ENCODE measurements at places on chromosomes 12 and 14. TPM values are rescaled to one million over a fixed set of nuclear protein-coding genes. Genes with fewer than 3 reads are reported as not detected.

DNA sequence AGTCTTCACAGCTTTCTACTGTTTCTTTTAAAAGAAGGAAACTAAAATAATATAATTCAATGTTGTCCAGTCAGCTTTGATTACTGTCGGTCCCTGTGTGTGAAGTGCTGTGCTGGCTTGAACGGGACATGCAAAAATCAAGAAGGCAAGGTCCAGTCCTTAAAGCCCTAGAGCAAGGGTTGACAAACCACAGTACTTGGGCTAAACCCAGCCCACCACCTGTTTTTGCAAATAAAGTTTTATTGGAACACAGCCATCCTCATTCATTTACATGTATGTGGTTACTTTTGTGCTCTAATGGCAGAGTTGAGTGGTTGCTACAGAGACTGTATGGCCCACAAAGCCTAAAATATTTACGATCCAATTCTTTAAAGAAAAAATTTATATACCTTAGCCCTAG lies 41.2 kb upstream of the TCL1B start:
- H3K36me3 ChIP-seq, result no peaks in the 10 kb centered on the region
- DNase-seq, result no peak
- no peak overlapping the region for H3K27ac ChIP-seq
- no peak overlapping the region for H3K4me3 ChIP-seq
- H3K4me1 ChIP-seq, result no peaks in the 10 kb centered on the region

- no peak overlapping the region for H3K4me3 ChIP-seq
- DNase-seq, result no peak
- H3K27ac ChIP-seq, result no peak overlapping the region
- peaks cover 11% of the 10 kb centered on the region for H3K4me1 ChIP-seq
- no peaks in the 10 kb centered on the region for H3K27me3 ChIP-seq
These were observed 25.5 kb downstream of the YEATS4 start for GRCh38 chr12:69385038-69385437.

DNA sequence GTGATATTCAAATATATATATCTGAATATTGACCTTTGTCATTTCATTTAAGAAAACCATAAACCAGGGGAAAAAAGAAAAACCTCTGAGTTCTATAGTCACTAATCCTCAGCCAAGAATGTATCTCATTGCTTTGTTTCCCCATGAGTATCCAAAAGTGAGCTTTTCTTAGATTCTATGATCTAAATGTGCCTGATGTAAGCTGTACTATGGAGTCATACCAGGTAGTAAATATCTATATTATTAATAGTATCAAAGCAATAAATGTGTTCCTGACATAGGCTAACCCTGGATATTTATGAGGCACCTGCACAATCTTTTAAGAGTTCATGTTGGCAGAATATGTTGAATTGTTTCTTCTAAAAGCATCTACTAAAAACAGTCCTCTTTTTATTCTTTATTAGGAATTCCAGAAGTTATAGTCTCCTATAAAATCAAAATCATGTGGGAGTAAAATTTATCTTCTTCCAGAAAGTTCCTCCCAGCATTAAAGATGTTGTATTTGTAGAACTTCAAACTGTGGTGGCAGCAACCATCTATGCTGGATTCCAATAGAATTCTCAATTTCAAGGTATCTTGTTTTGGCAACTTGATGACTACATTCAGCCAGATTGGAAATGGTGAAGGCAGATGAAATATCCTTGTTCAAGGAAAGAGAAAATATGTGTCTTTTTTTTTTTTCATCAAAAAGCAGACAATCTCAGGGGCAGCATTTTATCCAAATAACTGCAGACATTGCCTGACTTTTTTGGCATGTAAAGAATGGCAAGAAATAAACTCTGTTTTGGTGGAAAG lies 139.7 kb upstream of the RASSF8 start:
- no peak overlapping the region for H3K4me3 ChIP-seq
- peaks cover 11% of the 10 kb centered on the region for H3K4me1 ChIP-seq
- no peaks in the 10 kb centered on the region for H3K36me3 ChIP-seq
- H3K27ac ChIP-seq, result no peak overlapping the region

The CTSG gene
- not detected for total RNA-seq

DNA sequence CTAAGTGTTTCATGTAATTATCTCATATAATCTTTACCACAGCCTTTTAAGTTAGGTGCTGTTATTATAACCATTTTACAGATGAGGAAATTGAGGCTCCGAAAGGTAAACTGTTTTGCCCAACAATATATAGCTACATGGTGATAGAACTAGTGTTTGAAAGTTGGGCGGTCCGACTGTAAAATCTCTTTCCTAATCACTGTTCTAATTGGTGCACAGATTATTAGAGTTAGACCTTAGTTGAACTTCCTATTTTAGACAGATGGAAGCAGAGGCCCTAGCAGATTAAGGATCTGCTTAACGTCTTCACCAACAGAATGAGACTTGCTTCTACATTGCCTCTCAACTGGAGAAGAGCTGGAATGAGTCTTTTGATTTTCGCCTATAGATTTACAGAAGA lies 30.0 kb upstream of the DUSP6 start:
- H3K4me1 ChIP-seq, result peaks cover 37% of the 10 kb centered on the region
- no peaks in the 10 kb centered on the region for H3K27me3 ChIP-seq
- no peak overlapping the region for H3K27ac ChIP-seq
- H3K36me3 ChIP-seq, result no peaks in the 10 kb centered on the region

DNA sequence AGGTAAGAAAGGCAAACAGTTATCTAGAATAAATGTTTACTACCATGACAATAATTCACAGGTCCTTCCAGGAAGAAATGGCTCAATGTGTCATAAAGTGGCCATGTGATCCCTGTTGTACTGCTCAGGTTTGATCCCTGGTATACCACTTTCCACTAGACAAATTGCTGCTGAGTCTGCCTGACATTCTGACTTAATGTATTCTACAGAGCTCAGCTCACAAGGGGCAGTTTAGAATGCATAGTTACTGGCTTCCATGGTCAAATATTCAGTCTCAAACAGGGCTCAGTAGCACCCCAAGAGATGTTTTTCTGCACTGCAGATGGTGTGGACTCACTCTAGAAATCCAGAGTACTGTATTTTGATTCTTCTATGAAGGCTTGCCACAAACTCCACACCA lies 21.8 kb downstream of the TSHR start:
- no peak overlapping the region for H3K27ac ChIP-seq
- no peaks in the 10 kb centered on the region for H3K4me1 ChIP-seq
- no peak overlapping the region for H3K4me3 ChIP-seq
- no peaks in the 10 kb centered on the region for H3K36me3 ChIP-seq

The KRT71 gene
- not detected for total RNA-seq

The NPFF gene
- not detected for total RNA-seq

DNA sequence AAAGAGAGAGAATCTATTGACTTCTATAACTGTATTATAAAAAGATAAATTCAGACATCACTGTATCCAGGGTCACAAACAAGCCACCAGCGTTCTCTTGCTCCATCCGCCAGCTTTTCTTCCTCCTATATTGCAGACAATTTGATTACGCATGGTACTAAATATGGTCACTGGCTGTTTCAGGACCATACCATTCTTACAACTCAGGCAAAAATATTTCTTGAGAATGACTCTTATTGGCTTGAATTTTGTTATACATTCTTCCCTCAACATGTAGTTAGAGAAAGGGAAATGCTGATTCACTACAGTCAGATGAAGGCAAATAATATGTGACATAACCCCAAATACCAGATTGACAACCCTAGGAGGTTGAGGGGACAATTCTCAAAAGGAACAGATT lies 101.3 kb downstream of the SLC6A15 start:
- no peak overlapping the region for H3K27ac ChIP-seq
- no peaks in the 10 kb centered on the region for H3K27me3 ChIP-seq
- H3K4me1 ChIP-seq, result no peaks in the 10 kb centered on the region
- DNase-seq, result no peak

The AICDA gene
- total RNA-seq, result not detected

- H3K27ac ChIP-seq, result no peak overlapping the region
- DNase-seq, result no peak
- H3K4me3 ChIP-seq, result no peak overlapping the region
These were observed 264.4 kb downstream of the DPF3 start for GRCh38 chr14:72629534-72629933.

DNA sequence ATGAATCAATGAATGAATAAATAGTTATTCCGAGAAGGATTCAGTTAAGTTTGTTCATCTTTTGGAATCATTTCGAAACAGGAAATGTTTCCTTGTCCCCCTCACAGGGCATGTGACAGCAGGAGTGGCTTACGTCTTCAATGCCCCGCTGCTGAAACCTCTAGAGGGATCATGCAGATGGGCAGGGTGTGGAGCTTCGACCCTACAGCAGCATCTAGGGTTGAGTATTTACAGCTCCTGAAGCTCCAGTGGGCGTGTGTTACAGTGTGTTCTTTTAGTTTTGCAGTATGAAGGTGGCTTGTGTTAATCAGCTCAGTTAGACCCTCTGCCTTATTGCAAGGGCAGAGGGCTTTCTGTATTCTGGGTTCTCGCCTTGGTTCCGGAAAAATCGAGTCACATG lies 2.6 kb downstream of the NAV3 start:
- no peak overlapping the region for H3K27ac ChIP-seq
- H3K27me3 ChIP-seq, result no peaks in the 10 kb centered on the region
- H3K36me3 ChIP-seq, result no peaks in the 10 kb centered on the region
- DNase-seq, result no peak
- no peak overlapping the region for H3K4me3 ChIP-seq

DNA sequence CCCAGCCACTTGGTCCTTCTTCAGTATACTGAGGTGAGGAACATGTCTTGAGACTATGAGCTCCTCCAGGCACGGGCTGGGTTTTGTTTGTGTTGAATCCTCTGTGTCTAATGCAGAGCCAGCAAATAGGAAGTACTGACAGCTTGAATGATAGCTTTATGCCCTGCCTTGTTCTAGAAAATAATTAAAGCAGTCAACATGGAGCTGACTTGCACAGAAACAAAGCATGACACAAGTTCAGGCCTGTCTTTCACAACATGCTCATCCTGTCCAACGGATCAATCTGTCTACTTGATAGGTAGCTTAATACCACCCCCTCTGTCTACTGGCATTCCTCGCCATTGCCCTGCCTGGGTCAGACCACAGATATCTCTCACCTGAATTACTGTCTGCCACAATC lies 140.9 kb downstream of the ESRRB start:
- peaks cover 16% of the 10 kb centered on the region for H3K4me1 ChIP-seq
- no peak for DNase-seq
- no peak overlapping the region for H3K4me3 ChIP-seq
- no peak overlapping the region for H3K27ac ChIP-seq

DNA sequence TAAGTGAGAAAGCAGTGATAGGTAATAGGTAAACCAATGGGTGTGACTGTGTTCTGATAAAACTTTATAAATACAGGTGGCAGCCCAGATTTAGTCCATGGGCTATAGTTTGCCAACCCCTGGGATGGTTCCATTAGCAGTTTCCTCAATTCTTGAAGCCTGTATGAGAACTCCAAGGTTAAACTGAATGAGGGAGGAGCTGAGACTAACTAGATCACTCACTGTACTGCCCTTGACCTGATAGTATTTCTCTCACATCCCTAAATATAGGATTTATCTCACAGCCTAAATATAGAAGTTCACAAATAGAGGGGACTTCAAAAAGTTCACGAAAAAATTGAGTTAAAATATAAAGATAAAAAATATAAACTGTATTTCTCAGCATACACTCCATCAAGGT lies 439.6 kb upstream of the CCDC196 start:
- H3K27ac ChIP-seq, result no peak overlapping the region
- no peak for DNase-seq
- H3K27me3 ChIP-seq, result no peaks in the 10 kb centered on the region
- no peak overlapping the region for H3K4me3 ChIP-seq
- no peaks in the 10 kb centered on the region for H3K36me3 ChIP-seq

- peaks cover 6% of the 10 kb centered on the region for H3K27me3 ChIP-seq
- no peak for DNase-seq
- H3K4me3 ChIP-seq, result no peak overlapping the region
- no peaks in the 10 kb centered on the region for H3K36me3 ChIP-seq
- H3K27ac ChIP-seq, result no peak overlapping the region
These were observed 53.3 kb upstream of the NCOR2 start for GRCh38 chr12:124620606-124621295.

The HOTAIR gene
- total RNA-seq, result not detected

GRCh38 chr14:29459531-29459930 lies 468.1 kb downstream of the PRKD1 start:
- H3K27ac ChIP-seq, result no peak overlapping the region
- H3K4me3 ChIP-seq, result no peak overlapping the region
- H3K4me1 ChIP-seq, result peaks cover 14% of the 10 kb centered on the region
- H3K36me3 ChIP-seq, result no peaks in the 10 kb centered on the region

DNA sequence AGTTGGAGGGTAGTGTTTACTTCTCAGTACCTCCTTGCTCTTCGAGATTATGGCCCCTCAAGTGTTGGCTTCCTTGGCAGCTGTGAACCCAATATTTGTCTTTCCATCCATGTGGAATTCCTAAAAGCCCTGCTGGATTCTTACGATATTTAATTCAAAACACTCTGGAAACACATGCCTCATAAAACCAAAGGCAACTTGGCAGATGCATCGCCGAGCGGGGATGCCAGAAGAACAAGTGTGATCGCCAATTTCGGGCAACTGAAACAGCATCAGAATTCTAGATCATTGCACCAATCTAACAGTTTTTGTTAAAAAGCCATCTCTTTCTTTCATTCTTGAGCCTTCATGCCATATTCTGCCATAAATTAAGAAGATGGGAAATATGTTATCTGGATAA lies 934.4 kb downstream of the AACS start:
- no peak for DNase-seq
- no peak overlapping the region for H3K4me3 ChIP-seq
- no peak overlapping the region for H3K27ac ChIP-seq
- no peaks in the 10 kb centered on the region for H3K4me1 ChIP-seq

GRCh38 chr14:102692334-102692733 lies 84.9 kb upstream of the TRAF3 start:
- DNase-seq, result no peak
- H3K27ac ChIP-seq, result no peak overlapping the region
- peaks cover 37% of the 10 kb centered on the region for H3K4me1 ChIP-seq
- no peaks in the 10 kb centered on the region for H3K27me3 ChIP-seq

The GLS2 gene
- 0.30 TPM for total RNA-seq

The CELA1 gene
- total RNA-seq, result not detected
